ENCODE measurements at places on chromosomes 1 and 21.
A peak's percentile ranks its signal among the peaks of the same experiment; 100 is the strongest.

DNA sequence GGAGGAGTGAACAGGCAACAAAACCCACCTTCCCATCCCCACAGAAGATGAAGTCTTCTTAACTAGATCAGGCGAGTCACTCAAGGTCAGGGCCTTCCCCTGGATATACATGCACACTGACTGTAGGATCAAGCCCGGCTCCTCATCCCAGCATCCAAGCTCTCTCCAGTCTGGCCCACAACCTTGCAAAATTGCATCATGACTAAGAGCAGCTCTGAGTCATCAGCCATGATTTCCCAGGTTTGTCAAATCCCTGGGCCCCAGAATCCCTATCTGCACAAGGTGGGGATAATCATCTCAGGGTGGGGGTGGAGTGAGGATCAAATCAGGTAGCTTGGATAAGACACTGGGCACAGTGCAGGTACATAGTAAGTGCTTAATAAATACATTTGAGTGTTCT, 199.3 kb upstream of the GRIK3 start:
- no peak for DNase-seq

DNA sequence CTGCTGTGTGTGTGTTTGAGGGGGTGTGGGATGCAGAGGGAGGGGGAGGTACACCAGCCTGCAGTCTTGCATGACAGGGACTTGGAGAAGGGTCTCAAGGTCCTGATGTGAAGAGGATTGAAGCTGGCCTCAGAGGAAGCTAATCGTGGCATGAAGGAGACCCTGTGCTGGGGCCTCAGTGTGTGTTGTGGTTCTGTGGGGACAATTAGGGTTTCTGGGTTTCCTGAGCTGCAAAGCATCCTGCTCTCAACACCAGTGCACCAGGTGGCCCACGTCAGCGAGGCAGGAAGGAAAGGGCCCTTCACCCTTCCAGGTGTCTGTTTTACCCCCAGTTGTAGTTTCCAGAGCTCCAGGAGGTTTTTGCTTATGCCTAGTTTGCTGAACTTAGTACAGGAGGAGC, 52.8 kb downstream of the TENT5C start:
- peak; percentile 35 for DNase-seq

DNA sequence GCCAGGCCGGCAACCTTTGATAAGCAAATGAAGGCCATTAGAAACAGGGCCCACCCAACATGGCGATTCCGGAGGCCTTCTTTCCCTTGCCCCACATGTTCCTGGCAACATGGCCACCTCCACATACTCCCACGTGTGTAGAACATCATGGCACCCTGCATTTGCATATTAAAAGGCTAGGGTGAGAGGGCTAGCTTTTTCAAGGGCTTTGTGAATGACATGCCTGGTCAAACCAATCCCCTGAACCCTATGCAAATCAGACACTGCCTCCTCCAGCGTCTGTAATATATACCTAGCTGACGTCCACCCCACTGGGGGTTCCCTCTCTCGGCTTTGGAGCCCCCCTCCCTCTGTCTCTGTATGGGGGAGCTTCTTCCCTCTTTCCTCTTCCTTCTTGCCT, 1.6 kb downstream of the ADCY10 start:
- no peak for DNase-seq

DNA sequence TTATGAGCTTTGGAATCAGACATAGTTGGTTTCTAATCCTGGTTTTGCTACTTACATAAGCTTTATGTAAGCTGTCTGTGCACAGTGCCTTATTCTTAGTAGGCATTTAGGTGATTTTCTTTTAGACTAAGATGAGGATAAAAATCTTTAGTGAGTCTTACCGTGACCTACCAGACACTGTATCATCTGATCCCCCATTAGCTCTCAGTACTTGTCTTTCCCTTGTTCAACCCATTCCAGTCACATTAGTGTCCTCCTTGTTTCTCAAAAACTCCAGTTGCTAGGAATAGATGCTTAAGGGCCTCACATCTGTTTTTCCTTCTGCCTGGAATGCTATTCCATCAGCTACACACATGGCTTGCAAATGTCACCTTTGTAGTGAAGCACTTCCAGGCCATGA, 18.8 kb downstream of the PPP1R12B start:
- no peak for DNase-seq

GRCh38 chr1:42142894-42143675, 10.1 kb upstream of the GUCA2B start:
- no peak for DNase-seq

DNA sequence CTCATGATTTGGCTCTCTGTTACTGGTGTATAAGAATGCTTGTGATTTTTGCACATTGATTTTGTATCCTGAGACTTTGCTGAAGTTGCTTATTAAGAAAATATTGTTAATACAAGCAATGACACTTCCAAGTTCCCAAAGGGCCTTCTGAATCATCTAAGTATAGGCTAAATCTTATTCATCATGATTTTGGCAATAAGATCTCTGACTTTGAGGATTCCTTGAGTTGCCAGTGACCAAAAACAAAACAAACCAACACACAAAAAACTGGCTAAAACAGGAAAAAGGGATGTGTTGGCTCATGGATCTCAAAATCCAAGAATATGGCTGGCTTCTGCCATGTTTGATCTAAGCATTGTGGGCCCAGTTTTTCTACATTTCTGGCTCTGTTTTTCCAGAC, 163.4 kb downstream of the HHIPL2 start:
- DNase-seq, result no peak
